ENCODE measurements at places on chromosomes 6 and 20.

GRCh38 chr6:54248994-54249393, 59.2 kb upstream of the TINAG start:
- no peak for DNase-seq

DNA sequence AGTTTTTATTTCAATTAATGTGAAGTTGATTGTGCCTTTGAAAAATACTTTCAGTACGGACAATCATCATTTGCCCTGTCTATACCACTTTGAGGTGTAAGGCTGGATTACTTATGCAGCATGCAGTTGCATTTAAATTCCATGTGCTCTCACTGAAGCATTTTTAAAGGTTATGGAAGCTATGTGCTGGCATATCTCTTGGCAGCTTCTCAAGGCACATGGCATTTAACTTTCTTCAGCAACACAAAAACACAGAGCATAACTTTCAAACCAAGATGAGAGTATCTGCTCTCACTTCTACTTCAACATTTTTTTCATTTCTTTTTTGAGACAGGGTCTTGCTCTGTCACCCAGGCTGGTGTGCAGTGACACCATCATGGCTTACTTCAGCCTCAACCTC, 360.6 kb upstream of the RUNX2 start:
- no peak for DNase-seq

GRCh38 chr20:62824476-62825332, 7.9 kb downstream of the COL9A3 start:
- peak; percentile 68 for DNase-seq

- no peak for DNase-seq
Observed at GRCh38 chr20:8082989-8083388, 49.1 kb upstream of the PLCB1 start.

DNA sequence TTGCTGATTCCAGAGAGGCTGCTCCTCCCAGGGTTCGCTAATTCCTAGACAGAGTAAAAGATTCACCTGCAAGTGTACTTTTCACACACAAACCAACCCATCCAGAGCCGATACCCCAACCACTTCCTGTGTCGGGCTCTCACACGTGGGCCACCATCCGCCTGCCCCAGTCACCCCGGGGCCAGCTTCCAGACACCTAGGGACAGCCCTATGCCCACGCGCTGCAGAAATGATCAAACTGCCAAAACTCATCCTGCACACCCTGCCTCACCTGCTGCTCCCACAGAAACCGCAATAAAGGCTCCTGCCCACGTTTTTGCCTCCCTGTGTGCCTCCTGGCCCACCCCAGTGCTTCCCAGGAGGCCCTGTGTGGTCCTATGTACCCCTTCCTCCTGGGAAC, 59.5 kb downstream of the PSMG4 start:
- DNase-seq: peak; percentile 19

GRCh38 chr6:80962382-80962781, 790.1 kb downstream of the TENT5A start:
- DNase-seq: no peak

GRCh38 chr6:33857093-33857931, 53.5 kb upstream of the MLN start:
- no peak for DNase-seq

DNA sequence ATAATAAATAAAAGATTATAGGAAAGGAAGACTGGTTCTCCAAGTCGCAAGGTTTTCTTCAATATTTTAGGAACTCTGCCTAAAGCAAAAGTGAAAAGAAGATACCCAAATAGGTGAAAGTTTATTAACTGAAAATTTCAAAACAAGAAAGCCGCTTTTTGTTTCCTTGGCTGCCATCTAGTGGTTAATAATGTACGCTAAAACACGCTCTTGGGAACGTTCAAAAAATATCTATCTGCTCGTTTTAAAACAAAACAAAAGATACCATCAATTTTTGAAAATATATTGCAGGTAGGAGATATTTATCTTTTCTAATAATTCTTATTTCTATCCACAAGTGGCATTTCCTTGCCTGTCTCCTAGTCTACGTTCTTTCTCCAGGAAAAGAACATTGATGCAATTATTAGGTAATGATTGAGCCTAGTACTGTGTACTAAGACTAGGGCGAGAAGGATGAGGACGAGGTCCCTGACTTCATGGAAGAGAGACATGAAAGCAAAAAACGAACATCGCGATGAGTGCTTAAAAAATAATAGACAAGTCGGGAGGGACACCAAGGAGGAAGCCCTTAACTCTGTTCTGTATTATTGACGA, 97.2 kb downstream of the SPTLC3 start:
- peak; percentile 11 for DNase-seq

DNA sequence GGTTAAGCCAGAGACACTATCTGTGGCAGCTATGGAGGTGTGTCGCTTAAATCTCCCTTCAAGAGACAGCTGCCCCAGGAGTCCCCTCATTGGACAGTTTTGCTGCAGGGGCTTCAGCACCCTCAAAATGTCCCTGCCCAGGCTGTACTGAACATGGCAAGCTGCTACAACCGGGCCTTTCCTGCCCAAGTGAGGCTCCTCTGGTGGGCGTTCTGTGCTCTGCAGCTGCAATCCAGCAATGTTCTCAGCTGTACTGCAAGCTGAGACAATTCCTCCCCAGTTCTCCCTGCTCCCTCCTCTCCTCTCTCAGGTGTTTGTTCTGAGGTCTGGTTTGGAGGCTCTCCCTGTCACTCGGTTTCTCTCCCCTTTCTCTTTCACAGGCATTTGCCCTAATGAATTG, 190.8 kb upstream of the LAMP5 start:
- DNase-seq: no peak

- DNase-seq: no peak
Observed at GRCh38 chr6:75114806-75115205, 91.0 kb downstream of the COL12A1 start.

Data from CD4-positive, alpha-beta T cell treated with Interleukin-1 beta for 1 hour (primary cell).